ENCODE measurements at places on chromosomes 13 and 19. TPM values are rescaled to one million over a fixed set of nuclear protein-coding genes. Genes with fewer than 3 reads are reported as not detected.

The ZNF20 gene
- 1.9 TPM for total RNA-seq

The SMIM44 gene
- not detected for total RNA-seq

The MBD3L3 gene
- total RNA-seq = not detected

The KDELR1 gene
- 29.8 TPM for total RNA-seq

The LIM2 gene
- total RNA-seq = not detected

The ACP7 gene
- under 0.01 TPM for total RNA-seq

The ZNF415 gene
- total RNA-seq = 0.32 TPM

The CPB2 gene
- total RNA-seq = not detected

The DAND5 gene
- total RNA-seq = not detected

The TARM1 gene
- total RNA-seq = not detected

The SLITRK5 gene
- total RNA-seq = not detected

The APOE gene
- 0.97 TPM for total RNA-seq

The BEST2 gene
- not detected for total RNA-seq

The NLRP5 gene
- total RNA-seq = not detected

The KANK3 gene
- total RNA-seq = 14.6 TPM

The LGI4 gene
- not detected for total RNA-seq

The CLEC17A gene
- under 0.01 TPM for total RNA-seq

The PDCD2L gene
- total RNA-seq = 28.0 TPM

The GRK1 gene
- total RNA-seq = not detected

The SIGLEC14 gene
- total RNA-seq = not detected

The CEACAM16 gene
- total RNA-seq = not detected

The CGB7 gene
- 0.30 TPM for total RNA-seq

The C19orf18 gene
- total RNA-seq = not detected

The HSD17B14 gene
- 5.8 TPM for total RNA-seq

The SKA3 gene
- total RNA-seq = 6.8 TPM

The CNOT3 gene
- 9.3 TPM for total RNA-seq

The SIGLEC12 gene
- not detected for total RNA-seq

The TEX101 gene
- total RNA-seq = not detected

The CYP2B6 gene
- total RNA-seq = not detected

The LRFN3 gene
- total RNA-seq = 2.4 TPM

The SPRED3 gene
- total RNA-seq = 1.4 TPM

The TPTE2 gene
- total RNA-seq = not detected

The CYP4F2 gene
- total RNA-seq = not detected

The SUGP2 gene
- total RNA-seq = 28.9 TPM

The EXOC3L2 gene
- 1.1 TPM for total RNA-seq

The VSTM1 gene
- total RNA-seq = not detected
